MCF 10A (cell line): ENCODE measurements at places on chromosomes 12 and 14. TPM values are rescaled to one million over a fixed set of nuclear protein-coding genes. Genes with fewer than 3 reads are reported as not detected.

CLSTN3 gene
- 34.6 and 40.2 TPM in 2 replicates for total RNA-seq

OR4Q3 gene
- total RNA-seq, result not detected in 2 replicates

DNA sequence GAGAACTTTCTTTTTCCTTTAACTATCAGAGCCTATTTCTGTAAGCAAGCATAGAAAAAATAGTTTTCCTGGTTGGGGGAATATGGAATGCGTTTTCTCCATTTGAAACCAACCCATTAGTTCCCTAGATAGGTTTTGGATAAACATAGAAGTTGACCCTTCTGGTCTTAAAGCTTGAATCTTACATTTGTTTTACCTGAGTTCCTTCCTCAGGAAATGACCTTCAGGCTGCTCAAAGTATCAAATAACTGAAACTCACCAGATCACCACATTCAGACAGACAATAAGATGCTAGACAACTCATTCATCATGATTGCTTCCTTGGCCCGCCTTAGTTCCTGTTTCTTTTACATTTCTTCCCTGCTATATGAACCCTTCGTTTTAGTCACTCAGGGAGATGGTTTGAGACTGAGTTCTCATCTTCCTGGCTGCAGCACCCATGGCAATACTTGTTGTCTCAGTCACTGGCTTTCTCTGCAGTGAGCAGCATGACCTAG lies 52.2 kb downstream of the LRP6 start:
- no peak overlapping the region for H3K4me3 ChIP-seq
- H3K27me3 ChIP-seq, result no peaks in the 10 kb centered on the region
- peaks cover 13% of the 10 kb centered on the region for H3K4me1 ChIP-seq
- no peak overlapping the region for H3K27ac ChIP-seq

DNA sequence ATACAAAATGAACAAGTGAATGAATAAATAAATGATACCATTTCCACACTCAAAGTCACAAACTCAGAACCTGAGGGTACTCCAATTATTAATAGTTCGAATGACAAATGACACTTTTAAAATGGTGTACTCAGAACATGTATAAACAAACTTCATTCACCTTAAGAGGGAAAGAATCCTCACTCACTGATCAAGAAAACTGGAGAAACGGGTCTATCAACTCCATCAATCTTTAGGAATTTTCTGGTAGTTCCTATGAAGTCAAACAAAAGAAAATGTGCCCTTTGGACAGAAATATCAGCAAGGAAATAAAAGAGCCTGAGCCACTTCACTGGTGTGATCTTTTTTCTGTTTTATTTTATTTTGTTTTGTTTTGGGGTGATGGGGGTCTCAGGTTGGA lies 5.2 kb upstream of the NRDE2 start:
- H3K27ac ChIP-seq, result no peak overlapping the region
- no peaks in the 10 kb centered on the region for H3K4me1 ChIP-seq
- no peak for DNase-seq

DNA sequence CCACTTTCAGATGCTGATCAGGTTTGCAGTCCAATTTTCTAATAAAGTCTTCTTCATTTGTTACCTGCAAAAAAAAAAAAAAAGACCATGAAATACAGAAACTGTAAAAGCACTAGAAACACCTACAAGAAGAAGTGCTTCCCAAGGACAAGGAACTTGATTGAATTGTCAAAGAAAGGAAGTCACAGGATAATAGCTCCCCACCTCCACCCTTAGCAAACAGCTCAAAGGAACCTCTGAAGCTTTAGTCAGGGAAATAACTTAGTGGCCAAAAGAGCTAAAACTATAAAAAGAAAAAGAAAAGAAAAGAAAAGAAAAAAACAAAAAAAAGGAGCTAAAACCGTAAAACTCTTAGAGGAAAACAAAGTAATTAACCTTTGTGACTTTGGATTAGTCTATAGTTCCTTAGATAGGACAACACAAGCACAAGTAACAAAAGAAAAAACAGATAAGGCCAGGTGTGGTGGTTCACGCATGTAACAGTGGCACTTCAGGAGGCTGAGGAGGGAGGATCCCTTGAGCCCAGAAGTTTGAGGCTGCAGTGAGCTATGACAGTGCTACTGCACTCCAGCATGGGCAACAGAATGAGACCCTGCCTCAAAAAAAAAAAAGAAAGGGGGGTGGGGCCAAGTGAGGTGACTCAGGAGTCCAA lies 28.5 kb downstream of the ZFYVE1 start:
- no peak overlapping the region for H3K4me3 ChIP-seq
- peaks cover 58% of the 10 kb centered on the region for H3K36me3 ChIP-seq
- no peak overlapping the region for H3K27ac ChIP-seq
- peaks cover 8% of the 10 kb centered on the region for H3K4me1 ChIP-seq
- DNase-seq, result no peak

DNA sequence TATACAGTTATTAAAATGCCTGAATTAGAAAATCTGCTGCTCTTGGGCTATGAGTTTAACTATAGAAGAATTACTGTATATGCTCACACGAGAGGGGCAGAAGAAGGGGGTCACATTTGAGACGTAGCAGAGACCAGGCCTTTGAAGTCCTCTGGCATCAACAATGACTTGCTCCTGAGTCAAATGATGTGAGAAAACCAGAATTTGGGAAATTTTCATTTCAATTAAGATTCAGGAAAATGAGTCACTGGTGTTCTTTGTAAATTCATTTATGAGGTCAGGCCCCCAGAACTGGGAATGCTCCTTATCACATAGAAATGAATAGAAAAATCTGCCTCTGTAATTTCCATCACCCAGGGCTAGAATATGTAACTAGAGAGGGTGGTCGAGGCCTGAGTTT lies 92.9 kb downstream of the APAF1 start:
- peaks cover 5% of the 10 kb centered on the region for H3K4me1 ChIP-seq
- no peak overlapping the region for H3K27ac ChIP-seq
- H3K4me3 ChIP-seq, result no peak overlapping the region
- no peaks in the 10 kb centered on the region for H3K27me3 ChIP-seq
- H3K36me3 ChIP-seq, result peaks cover 17% of the 10 kb centered on the region

- H3K4me1 ChIP-seq, result no peaks in the 10 kb centered on the region
- no peak for DNase-seq
- no peak overlapping the region for H3K27ac ChIP-seq
- no peaks in the 10 kb centered on the region for H3K36me3 ChIP-seq
Observed at GRCh38 chr12:97267594-97268202, 194.9 kb upstream of the RMST start.

DNA sequence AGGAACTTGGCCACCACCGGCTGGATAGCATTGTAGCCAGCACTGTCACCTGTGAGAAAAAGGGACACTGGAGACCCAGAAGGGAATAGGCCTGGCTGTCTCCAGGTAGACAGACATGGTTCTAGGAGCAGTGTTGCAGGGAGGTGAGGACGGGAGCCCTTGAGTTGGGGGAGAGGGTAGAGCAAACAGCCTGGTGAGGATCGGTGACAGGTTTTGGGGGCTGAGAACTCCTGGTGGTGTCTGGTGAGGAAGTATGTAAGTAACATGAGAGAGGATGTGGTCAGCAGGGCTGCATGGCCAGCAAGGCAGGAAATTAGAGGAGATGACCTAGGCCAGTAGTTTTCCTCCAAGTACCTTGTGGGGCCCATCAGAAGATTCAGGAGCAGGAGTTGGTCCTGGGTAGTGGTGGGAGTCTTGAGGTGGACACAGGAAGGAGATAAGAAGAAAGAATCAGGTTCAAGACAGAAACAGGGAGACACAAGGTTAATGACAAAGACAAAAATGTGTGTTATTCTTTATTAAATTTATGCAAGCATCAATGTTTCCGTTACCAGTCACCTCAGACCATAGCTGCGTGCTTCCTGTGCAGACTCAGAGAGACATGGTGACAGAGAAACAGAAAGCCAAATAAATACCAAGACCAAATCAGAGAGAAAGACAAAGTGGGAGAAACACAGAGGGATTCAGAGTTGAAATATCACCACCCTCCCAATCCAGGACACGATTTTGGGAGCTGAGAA lies at the start of gene ARHGAP9:
Gene ARHGAP9 (minus strand): TSS at position 491 of the 740 bp plus-strand sequence. CDS start 460 bp downstream, at position 31.
- H3K36me3 ChIP-seq, result no peaks in the 10 kb centered on the region
- DNase-seq, result no peak
- H3K27me3 ChIP-seq, result peaks cover 76% of the 10 kb centered on the region
- H3K4me1 ChIP-seq, result peaks cover 13% of the 10 kb centered on the region
